ENCODE measurements at places on chromosomes 7 and 10.
A peak's percentile ranks its signal among the peaks of the same experiment; 100 is the strongest.

GRCh38 chr10:35523670-35524225 lies 81.4 kb upstream of the GJD4 start:
- no peak for DNase-seq

GRCh38 chr10:132534391-132535064 lies 3.1 kb upstream of the INPP5A start:
- no peak for DNase-seq

DNA sequence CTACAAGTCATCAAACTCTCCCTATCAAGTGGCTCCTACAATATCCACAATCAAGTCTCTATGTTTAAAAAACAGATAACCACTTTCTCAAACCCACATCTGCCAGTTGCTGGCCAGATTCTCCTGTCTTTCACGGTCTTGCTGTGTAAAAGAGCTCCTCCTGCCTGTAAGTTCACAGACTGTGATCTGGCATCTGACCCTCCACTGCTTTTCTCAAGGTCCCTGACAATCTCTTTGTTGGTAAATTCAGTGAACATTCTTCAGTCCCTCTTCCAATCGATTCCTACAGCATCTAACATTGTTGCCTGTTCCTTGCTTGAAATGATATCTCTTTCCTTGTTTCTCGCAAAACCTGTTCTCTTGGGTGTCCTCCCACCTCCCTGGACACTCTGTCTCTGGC lies 18.5 kb upstream of the LMOD2 start:
- no peak for DNase-seq

- DNase-seq: no peak
These were observed 45.1 kb upstream of the MET start for GRCh38 chr7:116626886-116627285.

GRCh38 chr10:124120410-124121061 lies 27.1 kb upstream of the CHST15 start:
- no peak for DNase-seq

DNA sequence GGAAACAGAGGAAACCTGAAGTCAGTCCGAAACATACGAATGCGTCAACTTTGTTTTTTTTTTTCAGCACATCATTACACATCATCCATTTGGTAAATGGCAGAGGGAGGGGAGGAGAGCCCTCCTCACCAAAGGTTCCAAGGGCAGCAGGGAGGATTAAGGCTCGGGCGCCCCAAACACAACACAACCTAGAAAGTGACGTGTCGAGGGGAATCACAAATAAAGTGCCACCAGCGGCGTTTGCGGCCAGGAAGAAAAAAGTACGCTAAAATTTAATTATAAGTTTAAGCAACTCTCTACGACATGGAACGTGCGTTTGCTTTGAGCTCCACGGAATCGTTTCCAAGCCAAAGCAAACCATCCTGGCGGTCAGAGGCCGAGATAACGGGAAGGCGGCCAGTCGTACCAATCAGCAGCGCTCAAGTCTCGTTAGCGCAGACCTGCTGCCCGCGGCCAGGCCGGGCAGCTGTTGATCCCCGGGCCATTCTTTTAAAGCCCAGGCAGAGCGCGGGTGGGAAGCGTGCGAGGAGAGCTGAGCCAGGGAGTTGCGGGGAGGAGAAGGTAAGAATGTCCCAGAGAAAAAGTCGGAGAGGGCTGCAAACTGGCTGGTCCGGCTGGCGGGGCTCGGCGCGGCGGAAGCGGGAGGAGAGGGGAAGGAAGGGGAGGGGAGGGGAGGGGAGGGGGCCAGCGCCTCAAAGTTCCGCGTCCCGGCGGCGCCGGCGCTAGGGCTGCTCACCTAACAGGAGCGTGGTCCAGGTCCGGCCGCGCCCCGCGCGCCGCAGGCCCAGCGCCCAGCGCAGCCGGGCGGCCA lies 719 bp downstream of the DPY19L1 start:
- peak; percentile 22 for DNase-seq

DNA sequence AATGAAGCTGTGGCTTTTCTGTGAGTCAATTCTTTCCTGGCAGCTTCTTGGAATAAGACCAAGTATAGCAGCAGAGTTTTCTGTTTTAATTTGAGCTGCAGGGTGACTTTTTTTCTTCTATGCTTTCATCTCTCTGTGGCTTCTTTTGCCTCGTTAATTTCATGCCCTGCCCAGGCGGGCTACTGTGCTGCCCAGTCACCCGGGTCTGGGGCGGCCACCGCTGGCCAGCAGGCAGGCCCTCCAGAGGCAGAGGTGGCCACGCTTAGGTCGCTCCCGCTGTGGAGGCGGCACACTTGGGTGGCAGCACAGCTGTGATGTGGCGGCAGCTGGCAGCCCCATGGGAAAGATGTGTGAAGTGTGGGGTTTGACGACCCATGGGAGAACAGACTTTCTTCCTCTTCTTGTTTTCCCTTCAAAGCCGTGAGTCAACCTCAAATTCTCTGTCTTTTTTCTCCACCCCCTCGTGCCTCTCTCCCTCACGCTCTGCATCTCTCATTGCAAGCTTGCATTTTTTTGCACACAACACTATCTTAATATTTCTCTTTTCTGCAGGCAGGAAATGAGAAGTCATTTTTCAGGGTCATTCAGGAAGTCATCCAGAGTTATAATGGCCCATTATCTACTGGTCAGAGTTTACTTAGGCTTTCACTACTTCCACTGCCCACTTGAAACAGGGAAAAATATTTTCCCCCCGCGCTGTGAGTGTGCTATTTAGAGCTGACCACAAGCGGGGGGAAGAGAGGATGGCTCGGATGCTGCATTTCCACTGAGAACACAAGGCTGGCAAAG lies 67.8 kb downstream of the EGFR start:
- DNase-seq: no peak

DNA sequence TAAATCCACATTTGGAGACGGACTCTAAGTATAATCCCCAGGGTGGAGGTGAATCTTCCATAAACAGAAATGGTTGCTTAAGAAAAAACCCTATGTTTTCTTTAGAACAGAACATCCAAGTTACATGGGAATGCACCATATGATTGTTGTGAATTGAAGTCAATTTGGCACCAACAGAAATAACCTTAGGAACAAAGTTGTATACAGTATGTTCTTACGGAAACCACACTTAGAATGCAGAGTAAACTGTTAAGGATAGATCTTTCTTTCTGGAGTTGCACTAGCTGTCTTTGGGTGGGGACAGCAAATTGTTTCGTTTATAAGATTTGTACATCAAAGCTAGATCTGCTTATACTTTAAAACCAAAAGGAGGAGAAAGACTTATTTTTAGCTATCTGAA lies 316.4 kb downstream of the PTEN start:
- DNase-seq: no peak

Measured in CD4-positive, alpha-beta T cell treated with Interleukin-15 for 4 hours (primary cell).